ENCODE measurements at places on chromosomes 5 and 9.
A peak's percentile ranks its signal among the peaks of the same experiment; 100 is the strongest.

- no peak for DNase-seq
These were observed 80.4 kb downstream of the GTF3C4 start for GRCh38 chr9:132750668-132751067.

DNA sequence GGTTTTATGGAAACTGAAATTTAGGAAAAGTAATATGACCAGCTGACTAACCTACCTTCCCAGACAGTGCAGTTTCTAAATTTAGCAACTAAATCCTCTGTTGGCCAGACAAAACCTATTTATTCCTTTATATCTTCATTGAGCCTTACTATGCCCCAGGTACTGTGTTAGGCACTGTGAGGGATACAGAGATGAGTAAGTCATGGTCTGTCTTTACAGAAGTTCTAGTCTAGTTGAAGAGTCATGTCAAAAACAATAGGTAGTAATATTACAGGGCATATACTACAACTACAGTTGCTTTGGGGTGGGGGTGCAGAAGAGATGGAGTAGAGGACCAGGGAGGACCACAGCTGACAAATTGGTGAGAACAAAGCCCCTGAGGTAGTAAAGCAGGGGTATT is 42.8 kb downstream of the FBXO38 start:
- DNase-seq, result no peak

DNA sequence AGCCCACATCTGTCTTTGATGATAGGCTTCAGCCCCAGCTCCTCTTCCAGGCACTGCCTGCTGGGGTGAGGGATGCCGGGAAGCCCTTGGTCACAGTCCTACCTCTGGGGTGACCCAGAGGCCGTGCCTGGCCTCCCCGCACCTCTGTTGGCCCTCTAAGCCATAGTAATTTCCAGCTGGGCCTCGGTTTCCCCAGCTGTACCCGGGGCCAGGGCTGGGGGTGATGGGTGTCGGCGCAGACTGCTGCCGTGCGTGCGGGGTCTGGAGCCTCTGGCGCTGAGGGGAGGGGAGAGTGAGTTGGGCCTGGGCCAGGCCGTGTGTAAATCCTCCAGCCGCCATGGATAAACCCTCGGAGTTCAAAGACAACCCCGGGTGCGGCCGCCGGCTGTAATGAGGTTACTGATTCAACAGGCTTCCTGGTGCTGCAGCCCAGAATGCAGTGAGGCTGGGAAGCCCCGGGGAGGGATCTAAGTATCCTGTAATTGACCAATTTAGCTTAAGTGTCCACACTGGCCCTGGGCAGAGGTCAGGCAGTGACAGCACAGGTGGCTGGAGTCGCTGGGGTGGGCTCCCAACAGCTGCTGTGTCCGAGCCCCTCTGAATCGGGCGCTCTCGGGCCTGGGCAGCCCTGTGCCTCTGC is 7.1 kb downstream of the RXRA start:
- no peak for DNase-seq

GRCh38 chr5:129074903-129075302 is 19.6 kb upstream of the ISOC1 start:
- DNase-seq, result no peak

GRCh38 chr5:171857489-171857876 is 71.9 kb downstream of the SMIM23 start:
- no peak for DNase-seq

- no peak for DNase-seq
These were observed 31.5 kb upstream of the TMED7 start for GRCh38 chr5:115657125-115657880.

DNA sequence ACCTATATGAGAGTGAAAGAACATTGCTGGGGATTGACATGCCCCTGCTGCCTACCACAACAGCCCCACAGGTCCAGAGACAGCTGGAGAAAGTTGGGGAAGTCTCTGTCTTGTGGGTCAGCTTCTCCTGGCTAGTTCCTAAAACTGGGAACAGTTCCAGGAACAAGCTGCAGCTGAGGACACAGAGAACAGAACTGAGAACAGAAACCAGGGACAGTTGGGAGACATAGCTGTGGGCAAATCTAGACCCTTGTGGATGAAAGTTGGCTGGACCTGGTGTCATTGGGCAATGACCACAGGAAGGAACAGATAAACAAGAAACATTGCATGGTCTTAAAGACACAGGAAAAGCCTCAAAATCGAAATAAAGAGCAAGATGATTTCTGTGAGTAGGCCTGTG is 58.3 kb upstream of the MOCS2 start:
- peak; percentile 55 for DNase-seq

GRCh38 chr5:105840800-105841199 is 1829.9 kb downstream of the EFNA5 start:
- no peak for DNase-seq

DNA sequence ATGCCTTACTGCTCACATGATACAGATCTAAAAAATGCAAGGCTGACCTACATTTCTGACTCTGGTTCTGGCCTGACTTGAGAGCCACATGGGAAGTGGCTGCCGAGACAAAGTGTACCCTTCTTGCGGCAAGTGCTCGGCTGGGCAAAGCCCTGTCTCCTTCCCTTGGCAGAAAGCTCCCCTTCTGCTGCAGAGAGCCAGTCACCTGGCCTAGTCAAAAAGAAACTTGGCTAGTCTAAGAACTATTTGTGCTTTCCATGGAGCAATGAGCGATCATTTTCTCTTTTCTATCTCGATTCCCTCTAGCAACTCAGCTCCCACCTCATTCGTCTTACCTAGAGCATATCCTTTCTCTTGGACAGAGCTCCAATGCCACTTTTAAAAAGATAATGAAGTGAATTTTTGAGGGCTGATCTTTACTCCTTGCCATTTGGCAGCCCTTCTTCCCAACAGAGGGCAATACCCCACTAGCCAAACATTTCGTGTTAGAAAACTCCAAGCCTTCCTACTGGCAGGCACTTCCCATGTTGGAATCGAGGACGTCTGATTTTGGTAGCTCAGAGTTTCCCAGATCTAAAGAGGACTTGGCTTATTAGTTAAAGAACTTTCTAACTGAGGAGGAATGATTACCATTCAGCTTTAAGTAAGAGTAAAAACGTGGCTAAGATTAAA is 108.1 kb upstream of the PRRC1 start:
- DNase-seq, result no peak

GRCh38 chr5:130978475-130978874 is 186.6 kb downstream of the HINT1 start:
- no peak for DNase-seq

- DNase-seq, result no peak
These were observed 90.3 kb upstream of the APC start for GRCh38 chr5:112647428-112647827.

DNA sequence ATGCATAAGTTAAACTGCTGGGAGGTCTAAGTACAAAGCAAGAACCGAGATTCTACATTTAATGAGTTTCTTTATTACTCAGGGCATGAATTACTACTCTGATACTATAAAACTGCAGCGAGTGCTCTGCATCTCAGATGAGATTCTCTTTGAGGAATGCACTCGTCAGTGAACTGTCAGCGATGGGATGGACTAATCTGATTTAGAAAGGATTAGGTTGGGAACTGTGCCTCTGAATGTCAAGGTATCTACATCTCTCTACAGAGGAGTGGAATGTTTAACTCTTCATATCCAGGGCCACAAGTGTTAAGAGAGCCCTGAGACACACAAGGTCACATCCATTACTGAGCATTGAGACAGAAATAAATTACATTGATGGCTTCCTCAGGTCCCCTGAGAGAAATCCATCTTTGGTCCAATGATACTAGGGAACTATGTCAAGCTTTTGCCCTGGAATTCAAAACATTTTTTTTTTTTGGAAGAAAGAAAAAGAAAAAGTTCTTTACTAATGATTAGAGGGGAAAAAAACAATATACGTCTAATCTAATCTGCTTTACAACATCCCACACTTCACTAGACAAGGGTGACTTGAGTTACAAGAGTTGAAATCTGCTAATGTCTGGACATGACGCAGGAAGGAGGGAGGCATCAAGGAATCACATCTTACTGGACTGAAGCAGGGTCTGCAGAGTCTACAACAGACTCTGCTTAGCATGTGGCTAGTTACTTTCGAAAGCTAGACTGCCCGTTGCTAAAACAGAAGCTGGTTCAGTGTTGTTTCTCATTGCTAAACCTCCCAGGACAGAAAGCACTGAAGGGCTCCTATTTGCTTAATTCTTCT is 270.0 kb upstream of the TLE4 start:
- DNase-seq, result no peak

- DNase-seq, result no peak
These were observed 346.4 kb downstream of the EBF1 start for GRCh38 chr5:158753354-158753753.

- DNase-seq, result peak; percentile 96
These were observed 27.6 kb upstream of the DUSP1 start for GRCh38 chr5:172798422-172799215.

- DNase-seq, result no peak
These were observed 400.9 kb downstream of the RAB3C start for GRCh38 chr5:58983526-58984452.

- no peak for DNase-seq
These were observed 16.3 kb upstream of the GPX8 start for GRCh38 chr5:55143624-55144023.

DNA sequence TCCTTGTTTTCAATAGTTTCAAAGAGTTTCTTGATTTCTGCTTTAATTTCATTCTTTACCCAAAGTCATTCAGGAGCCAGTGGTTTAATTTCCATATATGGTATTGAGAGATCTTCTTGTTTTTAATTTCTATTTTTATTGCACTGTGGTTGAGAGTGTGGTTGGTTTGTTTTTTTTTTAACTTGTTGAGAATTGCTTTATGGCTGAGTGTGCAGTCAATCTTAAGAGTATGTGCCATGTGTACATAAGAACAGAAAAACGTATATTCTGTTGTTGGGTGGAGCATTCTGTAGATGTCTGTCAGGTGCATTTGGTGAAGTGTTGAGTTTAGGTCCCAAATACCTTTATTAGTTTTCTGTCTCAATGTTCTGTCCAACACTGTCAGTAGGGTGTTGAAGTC is 26.7 kb upstream of the IPPK start:
- no peak for DNase-seq

DNA sequence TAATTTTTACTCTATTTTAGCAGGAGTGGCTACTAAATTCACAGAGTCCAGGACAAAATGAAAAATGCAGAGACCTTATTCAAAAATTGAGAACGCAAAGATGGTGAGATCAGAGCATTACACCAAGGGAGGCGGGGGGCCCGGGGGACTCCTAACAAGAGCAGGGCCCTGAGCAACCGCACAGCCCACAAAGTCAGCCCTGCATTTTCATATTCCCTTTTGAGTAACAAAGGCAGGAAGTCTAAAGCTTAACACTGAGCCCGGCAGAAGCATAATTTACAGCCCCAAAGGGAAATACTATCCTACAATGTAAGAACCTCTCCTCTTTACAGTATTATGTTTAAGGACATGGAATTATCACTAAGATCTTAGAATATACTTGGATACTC is 69.4 kb downstream of the TLE1 start:
- DNase-seq, result no peak

- DNase-seq, result no peak
These were observed 8.1 kb downstream of the NDST1 start for GRCh38 chr5:150516011-150516410.

DNA sequence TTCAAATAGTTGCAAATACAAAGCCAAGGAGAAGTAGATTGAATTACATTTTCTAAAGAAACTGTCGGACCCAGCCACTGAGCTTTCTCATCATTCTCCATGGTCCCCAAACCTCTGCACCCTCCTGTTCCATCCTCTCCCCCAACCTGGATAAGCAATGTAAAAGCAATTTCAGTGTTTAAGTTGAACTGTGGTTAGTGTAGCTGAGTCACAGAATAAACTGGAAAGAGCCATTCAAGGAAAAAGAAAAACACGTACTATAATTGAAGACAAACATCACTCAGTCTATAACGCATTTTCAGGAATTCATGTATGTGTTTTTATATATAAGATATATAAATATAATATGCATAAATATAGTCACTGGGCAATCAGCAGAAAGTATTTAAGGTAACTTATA is 54.1 kb upstream of the TMEM161B start:
- DNase-seq, result no peak

- no peak for DNase-seq
These were observed 43.5 kb upstream of the MPDZ start for GRCh38 chr9:13322828-13323550.

DNA sequence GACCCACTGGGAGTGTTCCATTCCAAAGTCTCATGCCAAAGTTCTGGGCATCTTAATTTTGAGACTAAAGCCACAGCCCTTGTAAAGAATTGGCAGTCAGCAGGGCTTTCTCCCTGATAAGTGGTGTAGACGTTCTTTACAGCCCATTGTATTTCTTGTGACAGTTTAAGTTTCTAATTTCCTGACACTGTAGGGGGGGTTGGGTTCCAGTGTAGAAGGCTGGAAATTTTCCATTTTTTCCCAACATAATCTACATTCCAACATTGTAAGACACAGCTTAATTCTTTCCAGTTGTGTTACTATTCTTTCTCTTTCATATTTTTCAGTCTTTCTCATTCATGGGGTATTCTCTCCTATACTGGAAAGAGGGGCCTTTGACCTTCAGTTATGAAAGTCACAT is 121.1 kb downstream of the FBXL7 start:
- no peak for DNase-seq

GRCh38 chr9:136974817-136975535 is 2.3 kb upstream of the PTGDS start:
- DNase-seq, result no peak

GRCh38 chr5:151700820-151701219 is 14.1 kb upstream of the SPARC start:
- DNase-seq, result no peak

DNA sequence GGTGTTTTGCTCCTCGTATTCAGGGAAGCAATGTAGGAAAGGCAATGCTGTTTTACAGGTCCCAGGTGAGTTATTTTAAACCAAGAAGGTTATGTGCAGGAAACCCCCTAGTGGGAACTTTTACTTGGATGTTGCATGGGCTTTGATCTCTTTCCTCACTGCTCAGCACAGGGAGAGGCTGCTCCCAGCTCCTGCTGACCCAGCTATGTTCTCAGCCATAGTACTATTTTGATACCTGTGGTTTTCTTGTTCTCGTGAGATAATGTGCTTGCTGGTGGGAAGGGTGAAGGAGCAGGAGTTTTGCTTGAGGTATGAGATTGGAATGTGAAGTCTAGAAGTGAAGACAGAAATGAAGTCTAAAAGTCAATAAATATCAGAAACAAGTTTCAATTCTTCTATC is 265.6 kb upstream of the FBXL7 start:
- DNase-seq, result no peak

GRCh38 chr5:89849830-89850512 is 559.6 kb downstream of the CETN3 start:
- no peak for DNase-seq

GRCh38 chr5:126097876-126098275 is 325.3 kb upstream of the GRAMD2B start:
- no peak for DNase-seq

GRCh38 chr9:14140096-14140697 is 173.7 kb downstream of the NFIB start:
- DNase-seq, result no peak

DNA sequence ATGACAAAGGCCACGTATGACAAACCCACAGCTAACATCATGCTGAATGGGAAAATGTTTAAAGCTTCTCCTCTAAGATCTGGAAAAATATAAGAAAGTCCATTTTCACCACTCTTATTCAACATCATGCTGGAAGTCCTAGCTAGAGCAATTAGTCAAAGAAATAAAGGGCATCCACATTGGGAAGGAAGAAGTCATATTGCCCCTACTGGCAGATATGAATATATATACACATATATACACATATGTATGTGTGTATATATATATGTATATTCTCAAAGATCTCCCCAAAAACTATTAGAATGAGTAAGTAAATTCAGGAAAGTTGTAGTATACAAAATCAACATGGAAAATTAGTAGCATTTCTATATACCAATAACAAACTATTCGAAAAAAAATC is 17.1 kb downstream of the APBA1 start:
- DNase-seq, result no peak
